ENCODE measurements at places on chromosomes 13 and 19.
A peak's percentile ranks its signal among the peaks of the same experiment; 100 is the strongest.

GRCh38 chr13:109875746-109876145 lies 89.4 kb upstream of the IRS2 start:
- no peak for DNase-seq

- no peak for DNase-seq
Measured at GRCh38 chr19:246551-246950, 44.7 kb downstream of the PLPP2 start.

DNA sequence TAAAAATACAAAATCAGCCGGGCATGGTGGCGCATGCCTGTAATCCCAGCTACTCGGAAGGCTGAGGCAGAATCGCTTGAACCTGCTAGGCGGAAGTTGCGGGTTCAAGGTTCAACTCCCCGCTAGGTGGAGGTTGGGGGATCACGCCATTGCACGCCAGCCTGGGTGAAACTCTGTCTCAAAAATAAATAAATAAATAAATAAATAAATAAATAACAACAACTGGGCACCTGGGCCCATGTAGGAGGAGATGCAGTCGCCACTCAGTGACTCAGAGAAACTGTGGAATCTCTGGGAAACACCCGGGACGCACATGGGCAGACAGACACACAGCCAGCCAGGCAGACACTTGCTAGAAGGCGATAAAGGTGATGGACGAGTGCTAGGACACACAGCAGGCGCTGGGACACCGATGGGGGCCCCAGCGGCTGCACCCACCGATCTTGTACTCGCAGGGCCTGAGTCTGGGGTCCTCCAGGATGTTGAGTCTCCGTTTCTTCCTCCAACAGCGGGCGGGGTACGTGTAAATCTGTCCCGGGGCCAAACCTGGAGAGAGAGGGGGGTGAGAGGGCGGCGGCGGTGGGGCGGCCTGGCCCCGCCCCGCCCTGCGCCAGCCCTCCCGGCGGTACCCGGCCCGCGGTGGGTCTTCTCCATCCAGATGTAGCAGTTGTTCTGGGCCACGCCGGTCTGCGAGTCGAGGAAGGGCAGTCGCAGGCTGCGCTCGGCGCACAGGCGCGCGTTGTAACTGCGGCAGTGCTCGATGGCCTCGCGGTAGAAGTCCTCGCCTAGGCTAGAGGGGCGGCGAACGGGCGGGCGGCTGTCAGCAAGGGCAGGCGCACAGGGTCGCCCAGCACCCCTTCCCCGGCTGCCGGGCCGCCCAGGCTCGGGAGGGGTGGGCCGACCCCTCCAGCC lies 1.8 kb downstream of the DPF1 start:
- DNase-seq: no peak

- no peak for DNase-seq
Measured at GRCh38 chr13:31150315-31150985, 11.3 kb downstream of the HSPH1 start.

DNA sequence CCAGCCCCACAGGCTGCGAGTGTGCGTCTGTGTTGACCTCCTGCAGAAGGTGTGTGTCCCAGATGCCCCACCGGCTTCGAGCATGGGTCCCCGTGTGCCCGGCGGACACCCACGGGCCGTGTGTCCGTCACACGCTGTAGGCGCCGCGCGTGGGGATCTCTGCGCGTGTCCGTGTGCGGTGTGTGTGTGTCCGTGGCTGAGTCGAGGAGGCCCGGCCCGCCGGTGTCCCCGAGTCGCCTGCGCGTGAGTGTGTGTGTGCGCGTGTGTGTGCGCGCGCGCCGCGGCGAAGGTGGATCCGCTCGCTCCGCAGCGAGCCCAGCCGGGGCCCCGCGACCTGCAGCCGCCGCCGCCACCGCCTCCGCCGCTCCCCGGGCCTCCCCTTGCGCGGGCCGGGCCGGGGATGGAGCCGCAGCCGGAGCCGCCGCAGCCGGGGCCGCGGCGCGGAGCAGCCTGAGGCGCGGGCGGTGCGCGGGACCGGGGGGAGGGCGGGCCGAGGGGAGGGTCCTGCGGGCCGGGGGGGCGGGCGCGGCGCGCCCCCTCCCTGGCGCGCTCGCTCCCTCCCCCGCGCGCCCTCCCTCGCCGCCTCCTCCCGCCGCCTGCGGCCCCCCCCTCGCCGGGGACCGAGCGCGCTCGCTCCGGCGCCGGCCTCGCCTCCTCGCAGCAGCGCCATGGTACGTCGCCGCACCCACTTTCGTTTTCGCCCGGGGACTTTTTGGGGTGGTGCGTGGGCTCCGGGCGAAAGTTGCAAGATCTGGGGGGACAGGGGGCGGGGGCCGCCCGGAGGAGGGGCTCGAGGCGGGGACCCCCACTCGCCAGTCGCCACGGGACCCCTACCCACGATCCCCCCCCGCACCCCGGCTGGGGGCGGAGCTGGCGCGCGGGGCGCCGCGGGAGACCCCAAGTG lies 7.1 kb upstream of the NFIC start:
- DNase-seq: peak; percentile 40

DNA sequence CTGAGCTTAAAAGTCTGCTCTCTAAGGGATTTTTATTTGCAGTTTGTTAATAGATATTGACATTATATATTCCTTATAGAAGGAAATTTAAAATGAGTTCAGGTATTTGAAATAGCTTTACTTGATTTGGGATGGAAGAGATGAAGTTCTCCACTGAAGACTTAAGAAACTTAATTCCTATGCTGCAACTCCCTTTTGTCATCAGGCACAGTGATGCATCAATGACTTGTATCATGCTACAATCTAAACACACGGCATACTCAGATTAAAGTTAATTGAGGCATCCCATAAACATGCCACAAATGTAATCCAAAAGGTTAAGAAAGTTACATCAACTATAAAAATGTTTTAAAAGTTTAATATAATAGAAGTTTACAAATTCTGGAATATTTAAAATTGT lies 109.0 kb downstream of the STARD13 start:
- DNase-seq: no peak

GRCh38 chr19:15419413-15420025 lies 731 bp upstream of the AKAP8L start:
- DNase-seq: peak; percentile 34

GRCh38 chr13:44573790-44574465 lies 2.2 kb downstream of the TSC22D1 start:
- peak; percentile 14 for DNase-seq
